ENCODE measurements at places on chromosomes 5 and 9.
A peak's percentile ranks its signal among the peaks of the same experiment; 100 is the strongest.

DNA sequence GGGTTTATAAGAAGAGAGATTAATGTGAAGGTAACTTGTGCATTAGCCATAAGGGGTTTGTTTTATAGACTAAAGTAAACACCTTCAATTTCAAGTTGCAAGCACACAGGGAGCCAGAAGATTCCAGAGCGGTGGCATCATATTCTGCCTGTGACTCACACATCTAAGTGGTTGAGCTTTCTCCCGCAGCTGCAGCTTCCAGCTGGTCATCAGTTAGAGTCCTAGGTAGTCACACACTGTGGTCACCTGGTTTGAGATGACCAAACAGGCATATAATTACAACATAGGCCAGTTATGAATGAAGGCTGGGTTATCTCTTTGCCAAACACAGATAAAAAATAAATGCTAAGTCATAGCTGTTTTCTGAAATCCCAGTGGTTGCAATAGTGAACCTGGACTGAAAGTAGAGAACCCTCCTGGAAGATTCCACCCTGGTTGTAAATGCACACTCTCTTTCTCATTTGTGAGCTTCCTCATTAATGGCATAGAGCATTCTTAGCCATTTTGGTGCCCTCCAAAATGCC, 171.3 kb downstream of the GDNF start:
- no peak for DNase-seq

GRCh38 chr5:169913479-169913878, 66.8 kb downstream of the INSYN2B start:
- no peak for DNase-seq

DNA sequence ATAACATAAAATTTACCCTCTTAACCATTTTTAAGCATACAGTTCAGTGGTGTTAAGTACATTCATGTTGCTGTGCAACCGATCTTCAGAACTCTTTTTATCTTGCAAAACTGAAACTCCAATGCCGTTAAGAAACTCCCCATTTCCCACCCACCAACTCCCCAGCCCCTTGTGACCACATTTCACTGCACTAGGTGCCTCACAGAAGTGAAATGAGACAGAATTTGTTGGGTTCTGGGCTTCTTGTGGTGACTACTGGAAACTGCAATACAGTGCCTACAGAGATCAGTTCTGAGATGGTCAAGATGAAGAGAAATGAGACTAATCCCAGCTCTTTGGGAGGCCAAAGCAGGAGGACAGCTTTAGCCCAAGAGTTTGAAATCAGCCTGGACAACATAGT, 202.1 kb upstream of the SLC30A5 start:
- DNase-seq = no peak

- DNase-seq = no peak
Observed at GRCh38 chr5:22699319-22699718, 153.8 kb downstream of the CDH12 start.

DNA sequence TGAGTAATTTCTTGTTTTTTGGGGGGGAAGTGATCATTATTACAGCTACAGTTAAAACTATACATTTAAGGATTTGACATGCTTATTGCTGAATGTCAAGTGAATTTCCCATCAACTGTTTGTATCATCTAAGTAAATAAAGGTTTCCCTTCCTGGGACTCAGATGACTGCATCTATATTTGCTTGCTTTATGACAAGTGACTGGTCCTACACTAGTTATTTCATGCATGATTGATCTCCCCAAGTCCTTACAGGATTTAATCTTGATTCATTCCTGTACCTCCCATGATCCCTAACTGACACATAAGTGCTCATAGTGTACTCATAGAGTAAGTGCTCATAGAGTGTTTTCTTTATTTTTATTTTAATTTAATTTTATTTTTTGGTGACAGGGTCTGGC, 2.8 kb downstream of the TXNDC8 start:
- no peak for DNase-seq

DNA sequence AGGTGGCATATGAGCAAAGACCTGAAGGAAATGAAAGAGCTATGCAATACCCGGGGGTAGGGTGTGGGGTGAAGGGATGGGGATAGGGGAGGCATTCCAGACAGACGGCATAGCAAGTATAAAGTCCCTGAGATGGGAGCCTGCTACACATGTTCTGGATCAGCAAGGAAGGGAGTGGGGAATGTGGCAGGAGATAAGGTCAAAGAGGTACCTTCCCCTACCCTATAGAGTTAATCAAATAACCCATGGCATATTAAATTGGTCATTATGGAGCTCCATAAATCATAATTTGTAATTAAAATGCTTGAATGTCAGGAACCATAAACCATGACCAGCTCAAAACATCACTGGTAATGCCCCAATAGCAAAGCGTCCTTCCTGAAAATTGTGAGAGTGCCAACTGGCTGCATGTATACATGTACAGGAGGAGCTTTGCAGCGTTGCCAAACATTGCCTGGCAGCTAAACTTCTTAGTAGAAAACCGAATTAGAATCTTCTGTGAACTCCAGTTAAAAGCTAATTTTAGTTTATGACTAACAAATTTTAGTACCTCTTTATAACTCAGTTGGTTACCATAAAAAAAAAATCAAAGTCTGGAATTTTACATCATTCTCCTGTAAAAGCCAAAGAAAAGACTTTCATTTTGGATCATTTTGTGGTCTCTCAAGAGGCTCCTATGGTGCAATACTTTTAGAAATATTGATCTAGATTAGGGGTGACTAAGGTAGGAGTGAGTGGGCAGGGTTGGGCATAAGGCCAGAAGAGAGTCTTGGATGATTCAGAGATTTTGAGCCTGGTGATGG, 4.7 kb downstream of the DNAI1 start:
- DNase-seq = peak; percentile 43

GRCh38 chr9:28892538-28892937, 1319.3 kb upstream of the C9orf72 start:
- no peak for DNase-seq

DNA sequence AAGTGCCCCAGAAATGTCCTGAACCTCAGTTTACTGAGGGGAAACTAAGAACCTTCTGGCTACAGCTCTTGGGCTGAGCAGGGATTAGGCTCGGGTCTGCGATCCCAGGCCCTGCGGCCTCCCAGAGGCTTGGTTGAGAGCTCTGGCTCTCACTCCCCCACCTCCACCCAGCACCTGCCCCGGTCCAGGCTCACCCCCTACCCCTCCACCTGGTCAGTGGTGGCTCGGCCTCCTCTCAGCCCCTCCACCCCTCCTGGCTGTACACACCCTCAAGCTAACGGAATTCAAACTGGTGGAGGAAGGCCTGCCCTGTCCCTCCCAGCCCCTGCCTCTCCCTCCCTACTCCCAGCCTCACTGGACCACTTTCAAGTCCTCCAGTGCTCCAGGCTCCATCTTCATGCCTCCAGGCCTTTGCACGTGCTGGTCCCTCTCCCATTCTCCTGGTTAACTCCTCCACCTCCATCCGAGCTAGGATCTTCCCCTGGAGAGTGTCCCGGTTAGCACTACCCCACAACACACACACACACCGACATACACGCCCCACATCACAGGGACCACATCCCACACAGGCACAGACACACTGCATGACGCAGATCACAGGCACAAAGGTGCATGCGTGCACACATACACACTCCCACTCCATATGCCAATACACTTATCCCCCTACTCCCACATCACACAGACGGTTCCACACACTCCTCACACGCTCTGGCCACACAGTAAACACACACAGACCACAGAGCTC, 130.9 kb downstream of the C9orf50 start:
- DNase-seq = no peak

DNA sequence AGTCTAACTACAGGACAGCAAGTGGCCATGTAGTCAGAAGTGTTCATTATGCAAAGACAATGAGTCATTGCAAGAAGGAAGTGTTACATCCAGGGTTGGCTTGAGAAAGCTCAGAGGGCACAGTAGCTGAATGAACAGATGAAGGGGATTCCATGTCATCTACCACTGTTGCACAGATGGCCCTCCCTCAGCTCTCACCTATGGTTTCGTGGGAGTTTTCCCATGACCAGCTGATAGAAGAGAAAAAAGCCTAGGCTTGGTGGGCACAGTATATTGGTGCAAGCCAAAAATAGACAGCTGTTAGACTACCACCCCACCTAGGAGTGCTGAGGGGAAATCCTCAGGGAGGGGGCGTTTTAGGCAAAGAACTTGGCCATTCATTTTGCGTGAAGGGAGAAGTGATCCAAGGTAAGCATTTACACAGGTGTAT, 217.0 kb downstream of the DMRT2 start:
- DNase-seq = no peak

GRCh38 chr9:18569941-18570630, 96.1 kb downstream of the ADAMTSL1 start:
- no peak for DNase-seq

Measured in activated CD4-positive, CD25-positive, alpha-beta regulatory T cell treated with anti-CD3 and anti-CD28 coated beads, Interleukin-2, amount 50 U/mL, for 72 hours (primary cell).